ENCODE measurements at places on chromosomes 16 and 17.
A peak's percentile ranks its signal among the peaks of the same experiment; 100 is the strongest.

GRCh38 chr16:87033021-87033471, 284.1 kb downstream of the C16orf95 start:
- DNase-seq, result no peak

DNA sequence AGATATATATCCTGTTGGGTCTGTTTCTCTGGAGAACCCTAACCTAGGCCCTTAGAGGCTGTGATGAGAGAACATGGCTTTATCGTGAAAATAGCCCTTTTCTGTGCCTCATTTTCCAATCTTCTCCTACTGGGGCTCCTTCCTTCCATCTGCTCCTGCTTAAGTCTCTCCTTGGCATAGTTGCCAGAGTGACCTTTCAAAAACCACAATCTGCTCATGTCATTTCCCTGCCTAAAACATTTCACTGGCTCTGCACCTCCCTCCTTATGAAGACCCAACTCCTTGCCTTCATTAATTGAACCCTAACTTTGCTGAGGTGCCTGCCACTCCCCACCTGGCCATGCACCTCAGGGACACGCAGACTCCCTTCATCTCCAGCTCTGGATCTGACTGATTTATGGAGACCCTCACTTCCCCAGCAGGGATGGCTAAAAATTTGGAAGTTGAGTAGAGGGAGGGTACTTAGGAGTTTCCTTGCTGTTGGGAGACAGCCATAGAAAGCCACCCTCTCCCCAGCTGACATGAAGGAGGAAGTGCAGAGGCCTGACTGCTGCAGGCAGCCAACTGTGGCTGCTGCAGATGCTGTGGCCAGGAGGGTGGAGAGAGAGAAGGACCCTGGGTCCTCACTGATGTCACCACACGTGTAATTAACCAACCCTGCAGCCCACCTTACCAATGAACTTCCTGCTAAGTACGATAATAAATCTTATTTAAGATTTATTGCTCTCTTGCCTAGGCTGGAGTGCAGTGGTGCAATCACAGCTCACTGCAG, 6.3 kb upstream of the GGA2 start:
- DNase-seq, result no peak

DNA sequence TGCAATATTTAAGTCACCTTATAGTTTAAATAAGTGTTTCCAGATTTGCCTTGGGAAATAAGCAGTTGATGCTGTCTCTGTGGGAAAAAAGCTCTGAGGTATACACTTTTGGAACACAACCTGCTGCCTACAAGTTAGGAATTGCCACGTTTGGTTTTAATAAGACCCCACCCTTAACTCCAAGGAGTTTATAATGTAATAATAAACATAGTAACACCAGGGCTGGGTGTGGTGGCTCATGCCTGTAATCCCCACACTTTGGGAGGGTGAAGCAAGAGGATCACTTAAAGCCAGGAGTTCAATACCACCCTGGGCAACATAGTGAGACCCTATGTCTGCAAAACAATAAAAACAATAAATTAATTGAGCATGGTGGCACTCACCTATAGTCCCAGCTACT, 15.9 kb upstream of the SMG1 start:
- no peak for DNase-seq

DNA sequence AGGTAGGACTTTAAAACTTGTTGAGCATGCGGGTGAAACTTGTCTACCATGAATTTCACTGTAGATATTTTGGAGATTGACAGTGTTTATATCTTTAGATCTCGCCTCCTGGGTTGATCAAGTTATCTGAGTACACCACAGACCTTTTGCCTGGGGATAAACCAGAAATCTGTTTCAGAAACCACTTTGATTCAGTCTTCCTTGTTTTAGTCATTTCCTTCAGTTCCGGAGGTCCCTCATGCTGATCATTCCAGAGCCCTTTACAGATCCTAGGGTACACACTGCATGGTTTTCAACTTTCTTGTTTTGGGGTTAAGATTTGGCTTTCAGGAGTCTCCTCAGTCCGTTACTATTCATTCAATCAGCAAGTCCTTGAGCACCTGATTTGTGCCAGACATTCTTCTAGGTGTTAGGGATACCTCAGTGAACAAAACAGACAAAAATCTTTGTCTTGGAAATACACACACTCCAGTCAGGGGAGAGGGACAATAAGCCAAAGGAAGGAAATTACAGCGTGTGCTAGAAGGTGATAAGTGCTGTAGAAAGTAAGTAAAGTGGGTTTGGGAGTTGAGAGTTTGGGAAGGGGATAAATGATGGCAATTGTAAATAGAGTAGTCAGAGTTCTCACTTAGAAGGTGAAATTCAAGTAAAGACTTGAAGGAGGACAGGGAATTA, 12.2 kb downstream of the NOD2 start:
- DNase-seq, result no peak

- peak; percentile 21 for DNase-seq
Measured at GRCh38 chr16:23578101-23578830, 17.9 kb downstream of the NDUFAB1 start.

GRCh38 chr17:61627125-61627524, 36.1 kb upstream of the NACA2 start:
- no peak for DNase-seq

GRCh38 chr17:36657390-36657762, 56.0 kb downstream of the MRM1 start:
- no peak for DNase-seq

DNA sequence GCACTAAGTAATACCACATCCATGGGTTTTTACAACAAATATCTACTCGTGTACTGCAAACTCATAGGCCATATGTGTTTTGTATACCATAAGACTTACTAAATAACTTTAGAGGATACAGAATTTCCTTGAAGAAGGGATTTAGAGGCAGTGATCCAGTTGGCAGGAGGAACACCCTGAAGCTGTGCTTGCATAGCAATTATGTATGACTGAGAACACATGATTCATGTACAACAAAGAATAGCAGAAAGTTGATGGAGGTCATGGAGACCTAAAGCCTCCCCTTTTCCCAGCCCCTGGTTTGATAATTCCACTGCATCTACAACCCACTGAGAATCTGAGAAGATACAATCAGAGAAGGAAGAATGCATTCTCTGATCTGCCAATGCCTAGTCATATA, 83.8 kb upstream of the PMFBP1 start:
- no peak for DNase-seq

All from suppressor macrophage treated with lipopolysaccharide for 4 hours (primary cell).